Left ventricle myocardium superior (tissue), 1 donor: ENCODE measurements at places on chromosomes 16 and 17. TPM values are rescaled to one million over a fixed set of nuclear protein-coding genes. Genes with fewer than 3 reads are reported as not detected.

- peak; percentile 11 for DNase-seq
These were observed 65.7 kb upstream of the ZNF469 start for GRCh38 chr16:88316941-88317612.

- DNase-seq: peak; percentile 25
These were observed 10.8 kb upstream of the C16orf95 start for GRCh38 chr16:87327798-87328495.

DNA sequence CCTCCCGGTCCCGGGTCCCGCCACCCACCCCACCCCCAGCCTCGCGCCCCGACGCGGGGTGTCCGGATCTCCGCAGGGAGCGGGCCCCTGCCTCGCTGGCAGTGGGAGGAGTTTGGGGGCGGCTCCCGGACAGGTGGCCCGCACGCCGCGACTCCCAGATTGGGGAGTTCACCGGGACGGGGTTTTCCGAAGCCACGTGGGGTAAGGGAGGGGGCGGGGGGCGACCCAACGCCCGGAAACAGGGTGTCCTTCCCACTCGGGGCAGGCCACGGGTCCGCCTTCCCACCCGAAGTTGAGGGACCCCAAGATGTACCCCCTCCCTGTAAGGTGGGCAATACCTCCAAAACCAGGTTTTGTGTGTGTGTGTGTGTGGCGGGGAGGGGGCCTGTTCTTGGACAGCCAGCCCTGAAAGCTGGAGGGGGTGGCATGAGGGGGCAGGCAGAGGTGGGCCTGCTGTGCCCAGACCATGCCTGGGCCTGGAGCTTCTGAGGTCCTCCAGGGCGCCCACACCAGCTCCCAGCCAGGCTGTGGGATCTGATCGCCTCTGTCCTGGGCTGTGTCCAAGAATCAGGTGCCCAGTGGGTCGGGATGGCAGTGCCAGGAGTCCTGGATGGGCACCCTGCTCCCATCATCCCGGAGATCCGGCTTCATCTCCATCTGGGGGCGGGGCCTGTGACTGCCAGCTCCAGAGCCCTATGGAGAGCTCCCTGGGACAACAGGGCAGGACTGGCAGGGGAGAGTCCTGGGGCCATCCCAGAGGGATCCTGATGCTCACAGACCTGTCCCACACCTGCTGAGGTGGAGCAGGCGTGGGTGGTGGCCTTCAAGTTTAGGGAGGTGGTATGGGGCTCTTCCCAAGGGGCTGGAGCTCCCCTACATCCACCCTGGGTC lies 767 bp downstream of the SYNGR2 start:
- DNase-seq: peak; percentile 74

The RPS2 gene
- 788 TPM for total RNA-seq

GRCh38 chr16:88284626-88285513 lies 97.9 kb upstream of the ZNF469 start:
- peak; percentile 22 for DNase-seq

DNA sequence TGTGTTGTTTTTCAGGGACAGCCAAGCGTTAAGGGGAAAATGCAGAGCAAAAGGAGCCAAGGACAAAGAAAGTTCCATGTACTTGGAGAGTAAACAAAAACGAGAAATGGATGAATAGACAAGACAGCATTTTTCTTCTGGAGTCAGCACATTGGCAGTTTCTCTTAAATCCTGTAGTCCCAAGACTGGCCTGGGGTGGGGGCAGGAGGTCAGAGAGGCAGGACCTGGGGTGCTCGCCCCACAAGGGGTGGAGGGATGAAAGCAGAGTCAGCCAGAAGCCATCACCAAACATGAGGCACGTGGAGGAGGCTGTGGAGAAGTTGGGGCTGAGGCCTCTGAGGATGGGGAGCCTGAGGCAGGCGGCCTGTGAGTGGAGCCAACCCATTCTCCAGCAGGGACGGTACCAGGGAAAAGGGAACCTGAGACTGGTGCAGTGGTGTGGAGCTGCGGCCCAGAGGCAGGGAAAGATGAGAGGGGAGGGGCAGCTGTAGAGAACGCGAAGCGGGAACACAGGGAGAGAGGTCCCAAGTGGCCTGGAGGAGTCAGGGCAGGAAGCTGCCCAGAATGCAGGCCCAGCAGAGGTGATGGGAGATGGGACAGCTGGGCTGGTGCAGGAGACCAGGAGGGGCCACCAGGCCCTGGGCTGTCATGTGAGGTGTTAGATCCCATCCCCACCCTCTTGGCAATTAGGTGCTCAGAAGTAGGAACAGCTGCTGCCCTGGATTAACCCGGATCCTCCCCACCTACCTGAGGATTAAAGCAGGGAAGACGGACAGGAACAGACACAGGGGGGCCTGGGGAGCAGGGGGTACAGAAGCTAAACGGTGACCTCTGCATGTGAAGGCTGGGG lies 3.3 kb downstream of the TLCD3B start:
- DNase-seq: no peak

DNA sequence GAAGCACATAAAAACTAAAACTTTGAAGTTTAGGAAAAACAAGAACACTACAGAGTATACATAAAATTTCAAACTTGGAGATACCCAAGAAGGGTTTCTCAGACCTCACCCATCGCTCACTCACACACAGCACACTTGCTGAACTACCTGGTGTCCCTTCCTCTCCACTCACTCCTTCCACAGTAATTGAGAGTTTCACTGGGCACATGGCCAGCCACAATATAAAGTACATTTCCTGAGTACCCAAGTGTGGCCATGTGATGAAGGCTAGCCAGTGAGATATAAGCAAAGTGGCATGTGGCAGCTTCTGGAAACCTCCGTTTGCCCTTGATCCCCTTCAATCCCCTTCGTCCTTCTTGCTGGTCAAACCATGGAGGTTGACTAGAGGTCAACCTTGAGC lies 11.9 kb downstream of the TOX3 start:
- no peak for DNase-seq

DNA sequence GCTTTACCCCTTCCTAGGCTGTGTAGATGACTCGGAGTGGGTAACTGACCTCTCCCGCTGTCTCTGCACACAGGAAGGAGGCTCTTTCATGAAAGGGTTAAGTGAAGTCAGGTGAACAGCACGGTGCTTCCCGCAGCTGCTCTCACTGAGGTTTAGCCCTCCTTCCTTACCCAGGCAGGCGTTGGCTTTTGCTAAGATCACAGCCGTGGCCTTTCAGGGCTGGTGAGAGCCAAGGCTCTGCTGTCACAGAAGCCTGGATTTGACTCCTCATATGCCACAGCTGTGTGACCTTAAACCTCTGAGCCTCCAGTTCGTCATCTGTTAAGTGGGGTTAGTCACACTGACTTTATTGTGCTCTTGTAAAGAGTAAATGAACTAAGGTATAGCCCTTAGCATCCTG lies 90.9 kb upstream of the PLCG2 start:
- DNase-seq: peak; percentile 3

DNA sequence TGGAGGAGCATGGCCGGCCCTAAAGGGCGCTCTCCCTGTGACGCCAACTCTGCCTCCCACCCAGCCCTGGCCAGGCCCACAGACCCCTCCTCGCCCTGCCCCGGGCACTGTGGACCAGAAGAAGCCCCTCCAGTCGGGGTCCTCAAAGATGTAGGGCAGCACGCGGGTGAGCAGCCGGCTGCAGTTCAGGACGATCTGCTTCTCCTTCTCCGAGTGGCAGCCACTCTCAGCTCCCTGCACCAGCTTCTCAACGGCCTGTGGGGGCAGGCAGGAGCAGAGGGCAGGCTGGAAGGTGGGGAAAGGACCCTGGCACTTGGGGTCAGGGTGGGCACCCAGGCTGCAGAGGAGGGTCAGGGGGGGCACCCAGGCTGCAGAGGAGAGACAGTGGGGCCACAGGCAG lies 8.9 kb downstream of the HID1 start:
- DNase-seq: no peak
